ENCODE measurements at places on chromosomes 3 and 15.

- no peak for DNase-seq
Observed at GRCh38 chr3:85721409-85722145, 762.8 kb downstream of the CADM2 start.

DNA sequence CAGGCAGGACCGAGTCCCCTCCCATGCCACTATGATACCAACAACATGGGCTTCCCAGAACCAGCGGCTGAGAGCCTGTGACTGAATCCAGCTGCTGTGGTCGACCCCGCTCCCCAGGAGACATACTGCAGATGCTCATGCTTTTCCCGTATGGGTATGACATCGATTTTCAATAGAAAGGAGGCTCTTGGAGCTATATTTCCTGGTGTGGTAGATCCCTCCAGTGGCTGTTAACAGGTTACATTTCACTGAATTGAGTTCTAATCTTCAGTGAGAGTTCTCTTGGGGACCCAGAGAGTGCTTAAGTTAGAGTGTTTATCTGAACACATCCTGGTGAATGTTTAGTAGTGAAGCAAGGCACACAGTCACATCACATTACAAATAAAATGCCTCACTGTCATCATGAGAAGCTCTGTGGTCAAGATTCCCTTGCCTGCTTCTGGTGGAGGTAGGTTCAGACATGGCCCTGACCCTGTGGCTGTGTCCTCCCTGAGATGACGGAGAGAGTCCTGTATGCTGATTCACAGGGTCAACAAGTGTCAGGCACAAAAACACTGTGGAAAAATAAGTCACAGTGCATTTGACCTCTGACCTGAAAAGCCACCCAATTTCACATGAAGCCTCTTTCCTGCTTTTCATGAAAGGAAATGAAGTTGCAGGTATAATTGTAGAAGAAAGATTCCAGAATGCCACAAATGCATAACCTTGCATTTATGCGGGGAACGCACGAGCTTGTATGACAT, 110.9 kb downstream of the GABRG3 start:
- no peak for DNase-seq

DNA sequence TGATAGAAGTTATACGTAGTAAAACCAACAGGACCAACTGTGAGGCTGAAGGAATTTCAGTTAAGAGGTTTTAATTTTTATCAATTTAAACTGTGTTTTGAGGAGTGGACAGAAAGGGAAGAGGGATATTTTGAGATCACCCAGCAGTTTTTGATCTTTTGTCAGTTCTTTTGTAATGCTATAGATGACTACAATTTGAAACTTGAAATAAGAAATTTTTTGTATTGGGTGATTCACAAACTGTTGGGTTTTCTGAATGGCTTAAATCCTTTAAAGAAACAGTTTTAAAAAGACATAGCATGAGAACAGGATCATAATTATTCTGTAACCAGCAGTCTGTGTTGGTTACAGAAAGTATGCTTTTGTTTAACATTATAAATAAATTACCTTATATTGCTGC, 67.4 kb downstream of the TCF12 start:
- DNase-seq: no peak

- no peak for DNase-seq
Observed at GRCh38 chr3:122271246-122271898, 53.7 kb upstream of the CSTA start.

DNA sequence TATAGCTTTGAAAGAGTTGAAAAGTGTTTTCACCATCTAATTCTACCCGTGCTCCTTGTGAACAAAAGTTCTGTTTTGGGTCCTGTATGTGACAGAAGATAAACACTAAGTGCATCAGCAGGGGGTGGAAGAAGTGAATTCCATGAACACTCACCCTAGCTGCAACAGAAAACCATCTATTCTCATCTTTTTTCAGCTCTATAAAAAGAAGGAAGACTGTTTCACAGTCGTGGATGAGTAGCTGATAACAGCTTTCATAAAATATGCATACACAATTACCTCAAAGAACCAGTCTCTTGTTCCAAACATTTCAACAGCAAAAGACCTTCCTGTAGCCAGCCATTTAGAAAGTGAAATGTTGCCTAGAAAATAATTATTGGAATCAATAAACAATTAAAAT, 281.7 kb upstream of the RASGRP1 start:
- DNase-seq: no peak

GRCh38 chr3:21927261-21927660, 176.3 kb upstream of the ZNF385D start:
- no peak for DNase-seq

DNA sequence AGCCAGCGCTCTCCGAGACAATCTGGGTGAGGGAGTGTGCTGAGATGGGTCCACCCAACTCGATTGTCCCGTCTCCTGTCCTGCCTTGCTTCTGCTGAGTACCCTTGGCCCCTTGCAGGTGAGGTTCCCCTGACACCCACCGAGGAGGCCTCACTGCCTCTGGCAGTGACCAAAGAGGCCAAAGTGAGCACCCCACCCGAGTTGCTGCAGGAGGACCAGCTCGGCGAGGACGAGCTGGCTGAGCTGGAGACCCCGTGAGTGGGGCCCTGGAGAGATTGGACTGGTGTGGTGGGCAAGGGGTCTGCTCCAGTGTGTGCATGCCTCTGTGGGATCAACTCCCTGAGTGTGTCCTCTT, 23.6 kb downstream of the NBEAL2 start:
- no peak for DNase-seq

- no peak for DNase-seq
Observed at GRCh38 chr15:34693053-34693744, 61.6 kb downstream of the GJD2 start.

- no peak for DNase-seq
Observed at GRCh38 chr3:188722963-188723362, 448.8 kb upstream of the TPRG1 start.

- DNase-seq: no peak
Observed at GRCh38 chr3:193865339-193865738, 270.6 kb upstream of the HES1 start.

GRCh38 chr3:13497386-13497785, 17.3 kb downstream of the HDAC11 start:
- no peak for DNase-seq

- no peak for DNase-seq
Observed at GRCh38 chr3:119318876-119319275, 24.7 kb downstream of the ARHGAP31 start.

GRCh38 chr3:152030320-152030719, 156.9 kb downstream of the SUCNR1 start:
- DNase-seq: no peak

- no peak for DNase-seq
Observed at GRCh38 chr3:80187981-80188380, 420.2 kb upstream of the ROBO1 start.

DNA sequence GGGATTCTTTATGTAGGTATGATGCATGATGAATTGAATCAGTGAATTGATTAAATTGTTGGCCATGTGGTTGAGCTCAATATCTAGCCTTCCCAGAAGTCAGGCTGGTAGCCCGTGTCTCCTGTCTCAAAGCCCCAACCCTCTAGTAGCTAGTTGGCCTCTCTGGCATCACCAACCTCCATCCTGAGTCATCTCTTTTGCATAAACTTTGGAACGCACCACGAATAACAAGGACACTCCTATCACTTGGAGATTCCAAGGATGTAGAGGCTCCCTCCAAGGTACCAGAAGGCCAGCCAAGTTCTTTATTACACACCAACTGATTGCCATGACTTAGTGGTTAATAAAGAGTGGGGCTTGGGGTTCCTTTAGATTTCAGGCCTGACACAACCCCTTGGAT, 148.4 kb downstream of the APBA2 start:
- DNase-seq: no peak

DNA sequence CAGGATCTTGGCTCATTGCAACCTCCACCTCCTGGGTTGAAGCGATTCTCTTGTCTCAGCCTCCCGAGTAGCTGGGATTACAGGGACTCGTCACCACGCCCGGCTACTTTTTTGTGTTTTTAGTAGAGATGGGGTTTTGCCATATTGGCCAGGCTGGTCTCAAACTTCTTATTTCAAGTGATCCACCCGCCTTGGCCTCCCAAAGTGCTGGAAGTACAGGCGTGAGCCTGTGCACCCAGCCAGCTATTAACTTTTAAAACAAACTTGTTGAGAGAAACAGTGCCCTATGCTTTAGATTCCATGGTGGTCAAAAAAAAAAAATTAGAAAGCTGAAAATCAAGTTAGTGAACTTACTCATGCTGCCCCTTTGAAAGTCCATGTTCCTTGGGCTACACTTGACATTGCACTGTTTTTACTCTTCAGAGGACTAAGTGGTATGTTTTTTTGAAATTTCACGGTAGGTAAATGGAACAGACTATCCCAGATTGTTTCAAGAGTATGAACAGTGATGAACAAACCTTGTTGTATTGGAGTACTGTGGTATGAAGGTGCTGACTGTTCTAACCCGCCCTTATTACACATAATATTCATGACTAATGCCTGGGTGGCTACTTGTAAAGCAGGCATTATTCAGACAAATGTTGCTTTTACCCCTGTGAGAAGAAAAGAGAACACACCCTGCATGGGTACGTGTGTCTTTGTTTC, 206.9 kb downstream of the KLHL25 start:
- no peak for DNase-seq

- no peak for DNase-seq
Observed at GRCh38 chr3:180704532-180704931, 25.2 kb upstream of the CCDC39 start.
